ENCODE measurements at places on chromosomes 4 and X. TPM values are rescaled to one million over a fixed set of nuclear protein-coding genes. Genes with fewer than 3 reads are reported as not detected.

DNA sequence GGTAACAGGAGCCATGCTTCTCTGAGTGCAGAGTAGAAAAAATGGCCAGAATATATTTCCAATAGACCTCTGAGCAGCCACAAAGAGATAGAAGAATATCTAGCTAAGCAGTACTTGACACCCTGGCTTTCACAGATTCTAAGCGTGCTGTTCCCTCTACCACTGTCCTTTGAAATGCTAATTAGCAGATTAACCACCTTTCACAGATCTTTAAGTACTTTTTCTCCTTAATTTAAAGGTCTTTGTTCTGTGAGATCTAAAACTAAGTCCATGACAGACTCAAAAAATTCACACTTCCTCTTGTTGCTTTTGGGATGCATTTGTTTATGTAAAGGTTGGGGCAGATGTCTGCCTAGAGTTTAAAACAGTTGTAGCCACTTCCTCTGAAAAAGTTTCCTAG is 28.3 kb upstream of the MAGEC2 start:
- no peak for DNase-seq

- no peak for DNase-seq
Observed at GRCh38 chr4:139528377-139529005, 27.5 kb downstream of the SETD7 start.

DNA sequence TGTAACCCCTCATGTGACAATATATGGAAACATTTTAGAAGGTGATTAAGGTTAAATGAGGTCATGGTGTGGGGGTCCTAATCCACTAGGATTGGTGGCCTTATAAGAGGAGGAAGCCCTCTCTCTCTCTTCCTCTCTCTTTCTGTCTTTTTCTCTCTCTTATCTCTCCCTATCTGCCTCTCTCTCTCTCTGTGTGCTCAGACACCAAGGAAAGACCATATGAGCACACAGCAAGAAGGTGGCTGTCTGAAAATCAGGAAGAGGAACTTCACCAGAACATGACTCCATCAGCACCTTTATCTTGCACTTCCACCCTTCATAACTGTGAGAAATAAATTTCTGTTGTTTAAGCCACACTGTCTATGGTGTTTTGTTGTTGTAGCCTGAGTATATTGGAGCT is 1472.2 kb downstream of the PCDH7 start:
- DNase-seq: no peak

GRCh38 chr4:113921089-113921794 is 58.2 kb downstream of the ARSJ start:
- DNase-seq: no peak

DNA sequence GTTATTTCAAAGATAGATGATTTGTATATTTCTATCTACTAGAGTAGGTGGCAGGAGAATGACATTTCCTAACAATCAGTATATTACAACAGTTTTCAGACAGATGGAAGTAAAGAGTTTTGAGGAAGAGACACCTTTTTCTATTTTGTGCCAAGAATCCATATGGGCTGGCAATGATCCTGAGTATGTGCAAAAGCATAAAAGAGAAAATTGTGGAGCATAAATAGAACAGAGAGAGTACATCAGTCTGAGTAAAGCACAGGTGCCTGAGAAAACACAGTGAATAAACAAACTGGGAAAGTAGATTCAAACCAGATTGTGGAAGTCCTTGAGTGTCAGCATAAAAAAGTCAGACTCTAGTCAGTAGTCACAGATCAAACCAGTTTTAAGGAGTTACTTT is 96.8 kb upstream of the WDR44 start:
- no peak for DNase-seq

The EMD gene
- 110 TPM for total RNA-seq

The PWWP3B gene
- total RNA-seq: not detected

The SYTL4 gene
- not detected for total RNA-seq

All from activated naive CD8-positive, alpha-beta T cell treated with anti-CD3 and anti-CD28 coated beads for 36 hours (primary cell).